GM18507 (cell line): ENCODE measurements at places on chromosomes 4 and X.
A peak's percentile ranks its signal among the peaks of the same experiment; 100 is the strongest.

GRCh38 chrX:48045410-48046311, 25.8 kb downstream of the ZNF630 start:
- no peak for DNase-seq

GRCh38 chr4:158015241-158015640, 157.6 kb downstream of the GASK1B start:
- DNase-seq: no peak

DNA sequence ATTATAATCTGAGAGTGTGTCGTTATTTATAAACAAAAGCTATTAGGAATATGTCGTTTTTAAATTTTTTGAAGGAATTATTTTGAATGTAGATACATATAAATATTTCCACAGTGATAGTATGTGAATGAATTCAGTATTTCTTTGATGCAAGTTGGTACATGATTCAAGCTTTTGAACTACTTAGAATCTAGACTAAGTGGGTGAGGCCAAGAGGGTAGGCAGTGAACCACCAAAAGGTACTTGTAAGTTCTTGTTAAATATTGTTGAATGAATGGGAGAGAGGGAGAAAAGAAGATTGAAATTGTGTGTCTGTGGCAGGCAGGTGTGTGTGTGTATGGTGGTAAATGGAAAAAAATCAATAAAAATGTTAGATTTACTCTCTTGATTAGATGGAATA, 69.6 kb downstream of the ARFIP1 start:
- no peak for DNase-seq

- no peak for DNase-seq
These were observed 170.7 kb downstream of the GASK1B start for GRCh38 chr4:158002173-158002572.

GRCh38 chr4:156595041-156595440, 376.6 kb downstream of the PDGFC start:
- no peak for DNase-seq

- no peak for DNase-seq
These were observed 146.4 kb upstream of the DCAF8L1 start for GRCh38 chrX:28127662-28128061.

- DNase-seq: no peak
These were observed 24.5 kb downstream of the TMSB4X start for GRCh38 chrX:12999422-12999821.

DNA sequence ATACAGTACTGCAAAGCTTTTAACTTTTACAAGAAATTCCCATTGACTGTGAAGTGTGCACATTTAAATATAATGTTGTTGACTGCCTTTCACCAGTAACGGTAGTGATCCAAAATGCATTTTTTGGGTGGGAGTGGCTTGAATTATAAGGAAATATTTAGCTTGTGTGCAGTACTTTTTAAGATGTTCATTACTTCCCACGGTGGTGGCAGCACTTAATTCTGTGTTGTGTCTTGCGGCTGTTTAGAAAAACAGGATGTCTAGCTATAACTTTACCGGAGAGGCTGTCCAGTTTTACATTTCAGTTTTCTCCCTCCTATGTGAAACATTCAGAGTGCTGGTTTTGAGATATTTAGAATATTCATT, 1.7 kb downstream of the TMEM131L start:
- no peak for DNase-seq

DNA sequence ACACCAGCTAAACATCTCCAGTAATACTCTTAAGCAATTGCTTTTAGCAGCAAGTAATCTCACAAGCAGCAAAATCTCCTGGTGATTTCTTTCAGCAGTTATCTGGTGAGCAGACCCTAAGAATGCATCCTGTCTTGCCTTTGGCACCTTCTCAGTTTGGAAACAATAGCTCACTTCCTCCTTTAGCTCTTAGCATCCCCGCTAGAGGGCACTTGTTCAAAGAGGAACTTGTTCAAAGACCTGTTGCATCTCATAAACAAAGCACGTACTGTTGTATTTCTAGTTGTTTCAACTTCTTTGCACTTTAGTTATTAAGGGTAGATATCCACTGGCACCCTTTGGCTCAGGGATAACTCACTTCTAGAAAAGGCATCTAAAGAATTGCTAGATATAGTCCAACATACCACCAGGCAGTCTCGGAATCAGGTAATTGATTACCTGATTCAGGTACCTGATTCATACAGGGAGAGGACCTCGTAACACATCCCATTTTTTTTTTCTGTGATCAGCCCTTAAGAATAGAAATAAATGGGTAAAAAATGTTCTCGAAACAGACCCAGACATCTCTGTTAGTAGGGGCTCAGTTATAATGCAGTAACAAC, 81.9 kb upstream of the QRFPR start:
- peak; percentile 17 for DNase-seq

GRCh38 chrX:69564665-69565064, 51.2 kb upstream of the EDA start:
- DNase-seq: no peak

- DNase-seq: no peak
These were observed 39.3 kb upstream of the CLDN34 start for GRCh38 chrX:9927698-9928482.

DNA sequence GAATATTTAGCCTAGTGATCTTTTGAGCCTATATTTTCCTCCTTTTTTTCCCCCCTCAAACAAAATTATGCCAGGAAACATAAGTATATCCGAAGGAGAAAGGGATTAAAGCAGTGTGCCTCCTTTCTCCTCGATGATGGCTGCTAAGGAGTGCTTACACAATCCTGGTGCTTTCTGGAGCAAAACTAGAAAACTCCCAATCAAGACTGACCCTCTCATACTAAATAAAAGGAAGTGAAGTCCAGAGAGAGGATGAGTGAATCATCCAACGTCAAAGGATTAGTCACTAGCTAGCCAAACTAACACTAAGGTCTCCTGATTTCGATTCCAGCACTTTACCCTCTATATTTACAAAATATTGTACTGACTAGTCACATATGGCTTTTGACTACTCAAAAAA, 146.8 kb downstream of the PPP3CA start:
- DNase-seq: no peak

GRCh38 chr4:184273166-184274147, 55.8 kb upstream of the ENPP6 start:
- no peak for DNase-seq

DNA sequence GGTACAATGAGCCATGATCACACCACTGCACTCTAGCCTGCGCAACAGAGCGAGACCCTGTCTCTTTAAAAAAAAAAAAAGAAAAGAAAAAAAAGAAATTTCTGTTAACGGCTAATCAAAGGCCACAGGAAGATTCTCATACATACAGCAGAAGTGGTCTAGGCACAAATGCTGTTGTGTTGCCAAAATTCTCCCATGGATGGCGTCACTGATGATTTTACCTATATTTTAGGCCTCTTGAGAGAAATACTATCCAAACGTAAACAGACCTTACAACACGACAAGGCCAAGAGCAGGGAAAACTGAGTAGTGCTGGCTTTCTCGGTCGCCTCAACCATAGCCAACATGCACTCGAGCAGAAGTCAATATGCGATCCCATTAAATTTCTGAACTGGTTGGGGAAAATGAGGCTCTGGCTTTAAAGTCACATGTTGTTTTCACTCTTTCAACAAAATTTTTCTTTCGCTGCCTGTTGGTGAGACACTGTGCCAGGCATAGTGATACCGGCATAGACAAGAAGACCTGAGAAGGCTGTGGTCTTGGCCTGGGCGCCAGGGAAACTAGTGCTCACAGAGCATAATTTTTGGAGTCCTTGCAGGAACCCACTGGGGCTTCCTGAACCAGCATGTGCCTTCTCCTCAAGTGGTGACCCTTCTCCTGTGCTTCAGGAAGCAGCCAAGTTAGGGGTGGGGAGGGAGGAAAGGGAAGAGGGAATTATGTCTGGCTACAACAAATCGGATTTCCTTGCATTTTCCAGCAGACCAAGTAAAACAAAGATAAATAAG, 20.6 kb downstream of the SH3KBP1 start:
- no peak for DNase-seq

DNA sequence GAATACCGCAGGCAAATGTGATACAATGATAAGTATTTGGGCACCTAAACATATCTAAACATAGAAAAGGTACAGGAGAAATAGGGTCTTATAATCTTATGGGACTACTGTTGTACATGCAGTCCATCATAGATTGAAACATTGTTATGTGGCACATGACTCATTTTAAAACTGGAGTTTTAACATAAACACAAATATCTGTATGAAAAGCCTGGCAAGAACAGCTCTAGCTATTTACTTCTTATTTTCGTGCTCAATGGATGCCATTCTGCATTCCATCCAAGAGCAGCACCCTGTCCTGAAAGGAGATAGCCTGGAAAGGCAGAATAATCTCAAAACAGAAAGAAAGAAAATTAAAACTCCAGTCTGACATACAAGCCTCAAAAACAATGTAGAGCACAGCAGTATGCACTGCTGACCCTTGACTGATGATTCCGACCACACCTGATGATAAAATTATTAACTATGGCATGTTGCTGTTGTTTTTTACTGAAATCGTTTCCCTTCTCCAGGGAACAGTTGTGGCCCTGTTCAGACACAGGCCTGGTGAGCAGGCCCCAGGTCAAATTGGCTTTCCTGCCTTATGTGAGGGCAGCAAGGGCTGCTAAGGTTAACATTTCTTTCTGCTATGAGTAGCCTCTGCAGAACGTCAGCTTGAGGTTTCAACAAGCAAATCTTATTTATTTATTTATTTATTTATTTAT, 152.7 kb downstream of the APBB2 start:
- DNase-seq: no peak

DNA sequence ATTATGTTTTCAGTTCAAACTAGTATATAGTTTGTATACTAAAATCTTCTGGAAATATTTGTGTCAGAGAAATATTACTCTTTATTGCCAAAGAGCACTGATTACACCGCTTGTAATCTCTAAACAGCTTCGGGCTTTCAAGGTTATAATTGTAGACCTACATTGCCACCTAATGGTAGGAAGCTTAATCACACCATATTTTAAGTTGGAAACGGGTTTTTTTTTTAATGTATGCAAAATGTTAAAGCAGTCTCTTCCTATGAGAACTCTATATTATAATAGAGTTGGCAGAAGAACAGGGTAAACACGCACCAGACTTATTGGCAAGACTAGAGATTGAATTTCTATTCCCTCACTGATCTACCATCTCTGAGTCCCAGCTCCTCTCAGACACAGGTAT, 19.5 kb upstream of the NFXL1 start:
- DNase-seq: no peak

GRCh38 chrX:16617382-16617781, 32.6 kb upstream of the S100G start:
- DNase-seq: no peak

DNA sequence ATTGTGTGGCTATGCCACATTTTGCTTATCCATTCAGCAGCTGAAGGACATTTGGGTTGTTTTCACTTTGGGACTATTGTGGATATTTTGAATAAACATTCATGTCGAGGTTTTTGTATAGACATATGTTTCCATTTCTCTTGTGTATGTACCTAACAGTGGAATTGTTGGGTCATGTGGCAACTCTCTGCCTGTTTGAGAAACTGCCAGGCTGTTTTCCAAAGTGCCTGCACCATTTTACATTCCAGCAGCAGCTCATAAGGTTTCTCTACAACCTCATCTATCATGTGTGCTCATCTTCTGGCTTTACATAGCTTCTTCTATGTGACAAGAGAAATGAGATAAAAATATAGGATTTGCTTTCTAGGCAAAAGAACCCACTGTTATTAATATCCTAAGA, 29.5 kb upstream of the TSPAN5 start:
- DNase-seq: no peak

DNA sequence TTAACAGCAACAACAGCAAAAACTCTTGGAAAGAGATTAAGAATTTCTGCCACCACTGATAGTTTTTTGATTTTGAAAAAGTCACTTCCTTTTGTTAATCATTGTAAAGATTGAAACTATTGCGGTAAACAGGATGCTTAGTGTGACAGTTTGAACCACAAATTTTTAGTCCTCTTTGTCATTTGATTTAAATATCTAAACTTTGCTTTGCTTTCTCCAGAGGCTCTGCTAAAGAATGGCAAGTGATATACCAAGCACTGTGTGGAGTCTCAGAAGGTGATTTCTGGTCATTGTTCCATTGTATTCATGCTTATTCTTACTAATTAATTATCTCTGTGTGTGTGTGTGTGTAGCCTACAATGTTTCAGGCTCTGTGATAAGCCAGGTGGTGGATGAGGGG, 155.6 kb downstream of the BMPR1B start:
- DNase-seq: peak; percentile 0
